ENCODE measurements at places on chromosomes 13 and 19.

- DNase-seq: peak; percentile 77
Measured at GRCh38 chr19:15197275-15197941, 3.4 kb downstream of the NOTCH3 start.

DNA sequence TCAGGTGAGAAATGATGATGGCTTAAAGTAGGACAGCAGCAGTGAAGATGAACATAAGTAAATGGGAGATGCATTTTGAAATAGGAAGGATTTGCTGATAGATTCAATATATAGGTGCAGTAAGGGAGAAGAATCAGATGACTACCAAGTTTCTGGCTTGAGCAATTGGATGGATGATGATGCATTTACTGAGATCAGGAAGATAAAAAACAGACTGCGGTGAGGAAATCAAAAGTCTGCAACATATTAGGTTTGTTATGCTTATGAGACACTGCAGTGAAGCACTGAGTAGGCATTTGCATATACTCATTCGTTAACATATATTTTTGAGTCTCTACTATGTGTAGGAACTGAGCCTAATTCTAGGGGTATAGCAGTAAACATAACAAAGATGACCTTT is 184.2 kb downstream of the LACC1 start:
- peak; percentile 8 for DNase-seq

GRCh38 chr19:7738023-7738422 is 6.1 kb upstream of the CLEC4G start:
- no peak for DNase-seq

GRCh38 chr13:35479038-35479492 is 2.6 kb upstream of the MAB21L1 start:
- no peak for DNase-seq

DNA sequence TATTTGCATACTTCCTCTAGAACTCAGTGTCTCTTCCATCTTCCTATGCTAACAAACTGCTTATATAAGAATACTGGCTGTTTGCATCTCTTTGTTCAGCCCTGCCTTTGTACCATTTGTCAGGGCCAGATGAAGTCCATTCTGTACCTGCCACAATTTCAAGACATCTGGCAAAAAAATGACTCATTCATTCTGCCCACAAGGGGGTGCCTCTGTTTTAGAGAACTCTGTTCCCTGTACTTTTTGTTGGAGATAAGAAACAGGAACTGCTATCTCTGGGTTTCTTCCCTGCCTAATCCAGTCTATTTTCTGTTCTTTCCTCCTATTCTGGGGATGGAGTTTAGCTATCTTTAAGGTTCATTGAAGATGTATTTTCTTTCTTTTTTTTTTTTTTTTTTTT is 23.0 kb downstream of the ZNF568 start:
- DNase-seq: peak; percentile 7

DNA sequence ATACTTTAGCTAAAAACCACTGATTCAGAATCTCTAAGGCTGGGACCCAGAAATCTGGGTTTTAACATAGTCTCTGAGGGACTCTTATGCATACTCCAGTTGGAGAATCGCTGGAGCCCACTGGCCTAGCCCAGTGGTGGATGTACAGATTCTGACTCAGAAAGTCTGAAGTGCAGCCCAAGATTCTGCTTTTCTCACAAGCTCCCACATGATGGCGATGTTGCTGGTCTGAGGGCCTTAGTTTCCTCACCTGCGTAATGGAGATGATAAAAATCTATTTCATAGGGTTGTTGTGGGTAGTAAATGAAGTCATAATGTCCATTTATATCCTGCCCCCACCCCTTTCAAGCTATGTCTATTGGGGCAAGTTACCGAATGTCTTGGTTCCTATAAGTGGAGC is 7.7 kb upstream of the CDADC1 start:
- DNase-seq: peak; percentile 72

DNA sequence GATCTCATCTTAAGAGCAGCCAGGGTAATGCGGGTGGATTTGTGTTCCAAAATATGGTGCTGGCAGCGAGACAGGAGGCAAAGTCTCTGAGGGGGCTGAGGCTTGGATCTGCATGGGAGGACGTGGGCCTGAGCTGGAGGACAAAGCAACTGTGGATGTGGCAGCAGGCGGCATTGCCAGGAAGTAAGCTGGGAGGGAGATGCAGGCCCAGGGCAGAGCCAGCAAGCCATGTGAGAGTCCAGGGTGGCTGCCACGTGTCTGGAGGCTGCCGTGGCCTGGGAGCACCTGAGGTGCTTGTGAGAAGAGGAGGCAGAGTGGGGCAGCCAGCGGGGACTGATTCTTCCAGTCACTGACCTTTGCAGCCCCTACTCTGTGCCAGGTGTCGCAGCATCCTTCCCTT is 52.0 kb downstream of the DPF1 start:
- DNase-seq: no peak

DNA sequence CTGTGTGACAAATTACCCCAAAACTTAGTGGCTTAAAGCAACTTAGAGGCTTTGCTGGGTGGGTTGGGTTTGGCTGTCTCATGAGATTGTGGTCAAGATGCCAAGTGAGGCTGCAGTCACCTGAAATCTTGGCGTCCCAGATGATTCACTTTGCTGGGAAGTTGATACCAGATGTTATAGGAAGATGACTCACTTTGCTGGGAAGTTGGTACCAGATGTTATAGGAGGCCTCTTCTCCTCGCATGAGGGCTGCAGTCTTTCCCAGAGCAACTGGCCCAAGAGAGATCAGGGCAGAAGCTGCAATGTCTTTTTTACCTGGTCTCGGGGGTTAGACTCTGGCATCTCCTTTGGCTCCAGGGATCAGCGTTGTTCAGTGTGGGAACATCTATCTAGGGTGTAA is 16.8 kb downstream of the TEX29 start:
- no peak for DNase-seq

- DNase-seq: no peak
Measured at GRCh38 chr19:1616875-1617274, 11.6 kb upstream of the UQCR11 start.

- peak; percentile 77 for DNase-seq
Measured at GRCh38 chr19:38142176-38143035, 81.6 kb downstream of the DPF1 start.

GRCh38 chr13:112034231-112034630 is 32.7 kb upstream of the SOX1 start:
- DNase-seq: no peak

GRCh38 chr13:77372275-77372674 is 45.4 kb upstream of the MYCBP2 start:
- DNase-seq: peak; percentile 62
